ENCODE measurements at places on chromosomes 4 and X.

DNA sequence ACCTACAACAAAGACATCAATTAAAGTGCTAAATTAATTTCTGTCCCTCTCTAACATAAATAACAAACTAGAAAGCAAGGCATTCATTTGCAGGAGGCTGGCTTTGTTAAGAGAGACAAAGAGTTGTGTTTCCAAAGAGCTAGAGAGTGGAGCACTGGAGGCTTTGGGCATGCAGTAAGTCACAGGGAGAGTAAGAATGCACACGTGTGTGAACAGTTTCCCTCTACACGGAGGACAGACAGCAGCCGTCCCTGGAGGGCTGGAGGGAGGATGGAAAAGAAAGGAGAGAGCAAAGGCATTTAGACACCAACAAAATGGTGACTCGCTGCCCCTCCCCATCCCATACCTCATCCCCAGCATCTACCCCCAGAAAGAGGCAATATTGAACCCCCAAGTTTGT lies 20.4 kb upstream of the DCHS2 start:
- DNase-seq, result no peak

DNA sequence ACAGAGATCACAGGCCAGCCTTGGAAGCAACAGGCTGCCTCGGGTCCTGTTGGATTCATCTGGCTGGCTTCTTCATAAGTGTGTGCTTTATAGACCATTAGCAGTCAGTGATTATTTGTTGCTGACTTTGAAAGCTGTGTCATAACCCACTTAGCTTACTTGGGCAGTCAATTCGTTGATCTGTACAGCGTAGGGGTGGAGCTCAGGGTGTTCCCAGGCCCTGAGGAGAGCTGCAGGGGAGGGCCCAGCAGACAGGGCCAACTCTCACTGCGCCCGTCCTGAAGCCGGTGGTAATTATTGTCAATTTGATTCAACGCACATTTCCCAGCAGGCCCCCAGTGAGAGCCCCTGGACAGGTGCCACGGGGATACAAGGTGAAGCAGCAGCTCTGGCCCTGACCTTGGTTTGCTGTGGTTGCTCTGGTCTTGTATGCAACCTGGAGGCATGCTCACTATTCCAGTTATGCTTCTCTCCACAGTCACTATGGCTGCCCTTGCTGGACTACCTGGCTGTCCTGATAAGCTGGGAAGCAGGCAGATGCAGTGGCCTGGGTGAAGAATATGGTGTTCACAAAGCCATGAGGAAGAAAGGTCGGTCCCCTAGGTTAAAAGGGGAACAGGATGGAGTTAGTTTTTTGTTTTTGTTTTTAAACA lies 40.1 kb upstream of the HMGB3 start:
- no peak for DNase-seq

DNA sequence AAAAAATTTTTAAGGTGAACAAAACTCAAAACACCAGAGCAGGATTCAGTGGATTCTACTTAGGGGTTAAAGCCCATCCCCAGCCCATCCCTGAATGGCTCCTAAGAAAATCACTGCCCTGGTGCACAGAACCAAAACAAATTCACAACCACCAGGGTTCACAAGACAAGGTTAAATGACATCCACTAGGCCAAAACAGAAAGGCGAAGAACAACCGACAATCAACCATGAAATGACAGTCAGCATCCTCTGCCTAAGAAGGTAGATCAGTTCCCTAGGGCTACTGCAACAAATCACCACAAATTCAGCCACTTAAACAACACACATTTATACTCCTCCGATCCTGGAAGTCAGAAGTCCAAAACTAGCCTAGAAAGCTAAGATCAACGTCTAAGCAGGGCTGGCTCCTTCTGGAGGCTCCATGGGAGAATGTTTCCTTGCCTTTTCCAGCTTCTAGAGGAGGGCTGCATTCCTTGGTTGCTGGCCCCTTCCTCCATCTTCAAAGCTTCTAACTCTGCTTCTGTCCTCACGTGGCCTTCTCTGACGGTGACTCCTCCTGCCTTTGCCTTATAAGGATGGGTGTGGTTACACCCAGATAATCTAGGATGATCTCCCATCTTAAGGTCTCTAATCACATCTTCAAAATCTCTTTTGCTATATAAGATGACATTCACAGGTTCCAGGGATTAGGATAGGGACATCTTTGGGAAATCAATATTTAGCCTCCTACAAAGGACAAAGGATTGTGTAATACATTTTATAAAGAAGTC lies 1.8 kb downstream of the CCNQ start:
- DNase-seq, result no peak

- DNase-seq, result no peak
Measured at GRCh38 chrX:141133272-141133671, 43.7 kb downstream of the LDOC1 start.

GRCh38 chrX:11265352-11265751 lies 27.9 kb upstream of the AMELX start:
- no peak for DNase-seq

- no peak for DNase-seq
Measured at GRCh38 chr4:86380181-86380724, 20.4 kb upstream of the MAPK10 start.

DNA sequence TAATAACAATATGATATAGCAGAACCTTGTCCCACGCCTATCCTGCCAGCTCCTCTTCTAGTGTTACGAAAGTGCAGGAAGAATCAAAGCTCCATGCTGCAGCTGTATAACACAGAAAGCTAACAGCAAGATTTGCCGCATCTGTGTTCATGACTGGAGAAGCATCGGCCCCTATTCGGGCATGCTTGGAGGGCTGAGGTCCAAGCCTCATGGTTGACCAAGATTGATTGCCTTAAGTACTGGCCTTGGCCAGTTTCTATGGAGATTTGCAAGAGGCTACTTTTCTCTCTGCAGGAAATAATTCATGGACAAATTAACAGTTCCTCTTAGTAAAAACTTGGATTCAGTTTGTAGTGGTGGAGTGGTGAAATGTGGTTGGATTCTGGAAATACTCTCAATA lies 12.9 kb upstream of the NDP start:
- no peak for DNase-seq

GRCh38 chr4:79381161-79381560 lies 26.9 kb downstream of the GK2 start:
- DNase-seq, result no peak

GRCh38 chrX:1488745-1489144 lies 36.0 kb upstream of the ASMTL start:
- no peak for DNase-seq

GRCh38 chr4:164261831-164262230 lies 492.1 kb upstream of the SMIM31 start:
- no peak for DNase-seq

DNA sequence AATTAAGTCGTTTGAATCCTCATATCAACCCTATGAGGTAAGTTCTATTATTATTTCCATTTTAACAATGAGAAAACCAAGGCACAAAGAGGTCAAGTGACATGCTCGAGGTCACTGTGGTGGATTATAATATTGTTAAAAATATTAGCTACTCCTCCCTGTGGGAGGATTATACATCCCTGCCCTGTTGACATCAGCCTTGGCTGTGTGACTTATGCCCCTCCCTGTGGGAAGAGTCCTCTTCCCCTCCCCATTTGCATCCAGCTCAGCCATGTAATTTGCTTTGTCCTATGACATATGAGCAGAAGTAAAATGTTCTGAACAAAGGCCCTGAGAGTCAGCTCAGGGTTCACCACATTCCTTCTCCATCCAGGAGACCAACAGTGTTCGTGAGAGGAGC lies 152.7 kb upstream of the ZIC3 start:
- DNase-seq, result no peak

DNA sequence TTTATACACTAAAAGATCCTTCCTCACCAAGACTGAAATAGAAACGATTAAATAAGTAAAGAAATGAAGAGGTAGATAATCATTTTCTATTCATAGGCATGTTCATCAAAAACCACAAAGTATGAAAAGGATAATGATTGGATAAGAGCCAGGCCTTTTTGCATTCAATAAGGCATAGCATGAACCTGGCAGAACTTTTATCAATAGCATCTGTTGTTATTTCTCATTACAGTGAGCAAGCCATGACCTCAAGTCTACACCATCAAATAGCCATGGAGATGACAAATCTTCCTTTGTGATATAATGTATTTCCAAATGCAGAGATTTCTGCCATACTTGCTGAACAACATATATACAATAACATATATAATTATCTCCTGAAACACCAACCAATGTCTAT lies 206.0 kb upstream of the SLC7A11 start:
- no peak for DNase-seq

DNA sequence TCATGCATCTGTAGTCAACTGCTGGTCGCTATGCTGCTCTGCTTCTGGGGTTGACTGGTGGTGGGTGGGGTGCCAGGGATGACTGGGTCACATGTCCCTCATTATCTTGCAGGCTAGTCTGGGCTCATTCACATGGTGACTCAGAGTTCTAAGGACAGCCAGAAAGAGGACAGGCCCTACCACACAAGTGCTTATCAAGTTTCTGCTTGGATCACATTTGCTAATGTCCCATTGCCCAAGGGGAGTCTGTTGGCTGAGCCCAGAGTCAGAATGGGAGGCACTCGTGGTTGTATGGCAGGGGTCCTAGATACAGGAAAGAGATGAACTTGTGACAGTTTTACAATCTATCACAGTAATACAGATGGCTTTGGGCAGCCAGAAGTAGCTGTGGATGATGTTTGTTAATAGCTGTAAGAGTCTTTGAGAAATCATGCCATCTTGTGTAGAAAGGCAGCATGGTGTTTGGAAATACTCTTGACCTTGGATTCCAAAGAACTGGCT lies 221.3 kb downstream of the GPAT3 start:
- no peak for DNase-seq

- no peak for DNase-seq
Measured at GRCh38 chrX:30822764-30823163, 66.3 kb downstream of the TAB3 start.

- DNase-seq, result no peak
Measured at GRCh38 chr4:138327338-138327737, 85.2 kb upstream of the SLC7A11 start.

GRCh38 chr4:181416966-181417365 lies 826.2 kb upstream of the TENM3 start:
- DNase-seq, result no peak

DNA sequence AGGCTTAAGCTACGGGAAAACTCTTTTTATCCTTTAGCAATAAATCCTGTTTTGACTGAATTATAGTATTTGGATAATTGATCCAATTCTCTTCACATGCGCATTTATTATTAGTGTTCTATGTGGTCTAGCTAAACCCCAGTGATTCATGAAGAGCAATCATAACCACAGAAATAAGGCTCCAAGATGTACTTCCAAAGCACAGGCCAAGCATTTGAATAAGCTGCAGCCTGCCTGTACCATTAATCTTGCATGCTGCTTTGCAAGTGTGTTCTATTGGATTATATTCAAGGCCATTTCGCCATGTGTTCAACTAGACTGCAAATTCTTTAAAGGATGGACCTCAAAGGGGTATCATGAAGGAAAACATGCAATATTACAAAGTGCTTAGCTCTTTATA lies 385.2 kb upstream of the FAT1 start:
- no peak for DNase-seq

- no peak for DNase-seq
Measured at GRCh38 chr4:153067376-153067775, 131.3 kb downstream of the FHDC1 start.

GRCh38 chr4:822361-823175 lies 3.4 kb downstream of the CPLX1 start:
- DNase-seq, result no peak

DNA sequence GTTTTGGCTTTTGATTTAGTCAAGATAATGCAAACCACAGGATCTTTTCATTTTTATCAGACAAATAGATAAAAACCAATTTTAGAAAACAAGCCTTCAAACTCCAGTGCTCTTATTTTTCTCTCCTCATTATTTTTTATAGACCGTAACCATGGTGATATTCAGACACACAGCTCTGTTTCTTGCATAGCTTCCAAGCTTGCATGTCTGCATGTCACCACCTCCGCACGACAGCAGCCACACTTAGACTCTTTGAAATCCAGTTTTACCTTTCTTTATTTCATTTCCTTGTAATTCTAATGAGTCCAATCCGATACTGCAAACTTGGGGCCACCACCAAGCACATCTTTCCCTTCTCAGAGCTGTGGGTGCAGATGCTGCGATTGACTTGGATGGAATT lies 94.3 kb upstream of the GPM6A start:
- no peak for DNase-seq

- DNase-seq, result no peak
Measured at GRCh38 chr4:99855678-99856077, 38.5 kb downstream of the LAMTOR3 start.

- DNase-seq, result no peak
Measured at GRCh38 chr4:89357340-89357739, 49.7 kb upstream of the GPRIN3 start.

DNA sequence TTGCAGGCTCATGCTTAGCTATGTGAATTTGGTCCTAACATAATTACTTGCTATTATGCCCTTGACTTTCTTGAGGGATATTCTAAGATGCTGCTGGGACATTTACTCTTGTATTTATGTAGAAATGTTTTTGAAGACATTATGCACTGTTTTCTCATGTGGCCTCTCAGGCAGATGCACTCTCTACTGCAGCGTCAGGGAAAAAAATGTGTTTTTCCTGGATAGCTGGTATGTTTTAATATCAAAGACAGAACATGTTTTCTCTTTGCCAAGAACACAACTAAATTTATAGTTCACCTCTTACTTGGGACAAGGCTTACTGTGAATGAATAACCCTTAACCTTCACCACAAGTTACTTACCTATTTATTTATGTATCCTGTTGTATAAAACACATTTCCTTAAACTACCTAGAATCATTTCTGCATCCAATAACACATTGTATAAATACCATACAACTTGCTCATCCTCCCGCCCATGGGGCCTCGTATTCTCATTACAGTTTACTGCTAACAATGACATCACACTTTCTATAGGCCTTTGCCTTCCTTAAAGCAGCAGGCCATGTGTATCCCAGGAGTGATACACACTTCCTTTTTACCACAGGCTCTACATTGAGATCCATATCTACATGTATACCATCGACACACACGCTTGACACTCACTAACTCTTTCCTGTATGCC lies 178.7 kb downstream of the SLIT2 start:
- no peak for DNase-seq

GRCh38 chr4:155982736-155983385 lies 29.2 kb upstream of the CTSO start:
- no peak for DNase-seq

DNA sequence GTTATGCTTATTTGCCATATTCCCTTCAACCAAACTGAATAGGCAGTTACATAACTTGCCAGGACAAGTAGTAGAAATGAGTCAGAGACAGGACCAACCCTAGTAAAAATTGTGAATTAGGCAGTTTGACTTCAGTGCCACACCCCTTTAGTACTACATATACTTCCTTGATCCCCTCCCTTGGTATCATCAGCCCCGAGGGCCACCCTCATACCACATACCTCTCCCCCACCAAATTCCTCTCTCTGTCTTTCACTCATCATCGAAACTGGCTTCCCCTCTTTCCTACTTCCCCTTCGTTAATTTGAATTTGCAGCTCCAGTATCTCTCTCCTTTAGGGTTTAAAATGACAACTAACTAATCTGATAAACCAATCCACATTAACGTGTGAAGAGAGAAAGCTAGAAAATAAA lies 7.9 kb upstream of the PTPN13 start:
- no peak for DNase-seq

GRCh38 chrX:65528705-65529340 lies 5.8 kb downstream of the LAS1L start:
- peak; percentile 43 for DNase-seq

Data from stimulated activated CD4-positive, alpha-beta T cell treated with anti-CD3 and anti-CD28 coated beads, Interleukin-12 subunit alpha, Interleukin-12 subunit beta, amount 100 ng/mL, for 4 hours (primary cell).